CMK (cell line): ENCODE measurements at places on chromosomes 5 and 9.

- no peak for DNase-seq
These were observed 193.2 kb upstream of the MAP3K1 start for GRCh38 chr5:56622141-56622540.

GRCh38 chr5:61275841-61276240 is 56.2 kb upstream of the ZSWIM6 start:
- no peak for DNase-seq

GRCh38 chr9:123417289-123418051 is 61.5 kb downstream of the CRB2 start:
- no peak for DNase-seq

- no peak for DNase-seq
These were observed 2.5 kb downstream of the CENPP start for GRCh38 chr9:92328225-92328624.

DNA sequence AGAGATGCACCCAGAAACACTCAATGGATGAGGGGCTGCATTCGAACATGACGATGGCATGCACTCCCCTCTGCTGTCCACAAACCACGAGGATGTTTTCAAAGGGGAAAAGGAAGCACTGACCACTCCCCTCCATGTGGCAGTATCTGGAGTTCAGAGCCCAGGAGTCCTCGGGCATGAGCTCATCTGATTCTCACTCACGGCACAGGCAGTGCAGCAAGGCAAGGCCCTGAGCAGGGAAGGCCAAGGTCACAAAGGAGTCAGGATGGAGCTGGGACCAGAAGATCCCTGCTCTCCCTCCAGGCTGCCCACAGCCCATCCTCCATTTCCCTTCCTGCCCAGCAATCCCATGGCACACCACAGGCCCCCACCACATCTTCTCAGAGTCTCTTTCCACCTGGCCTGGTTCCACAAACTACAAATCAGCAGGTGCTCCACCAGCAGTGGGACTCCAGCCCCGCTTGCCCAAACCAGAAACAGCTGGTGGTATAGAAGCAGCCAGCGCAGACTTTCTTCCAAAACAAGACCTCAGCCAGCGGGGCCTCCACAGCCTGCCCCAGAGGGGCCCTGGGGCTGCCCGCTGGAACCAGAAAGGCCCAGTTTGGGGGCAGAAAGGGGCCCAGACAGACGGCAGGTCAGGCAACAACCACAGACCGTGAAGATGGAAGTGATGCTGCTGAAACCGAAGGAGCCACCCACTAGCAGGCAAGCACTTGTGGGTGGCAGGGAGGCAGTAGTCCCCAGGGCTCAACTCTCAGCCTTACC is 12.2 kb downstream of the TNIP1 start:
- DNase-seq, result no peak

- DNase-seq, result peak; percentile 21
These were observed 119.8 kb upstream of the TBC1D2 start for GRCh38 chr9:98375138-98375726.
